ENCODE measurements at places on chromosomes 4 and X. TPM values are rescaled to one million over a fixed set of nuclear protein-coding genes. Genes with fewer than 3 reads are reported as not detected.

GRCh38 chr4:5995901-5996623 is 22.2 kb downstream of the C4orf50 start:
- no peak for DNase-seq

GRCh38 chrX:28625223-28625622 is 38.0 kb downstream of the IL1RAPL1 start:
- DNase-seq = no peak

- DNase-seq = no peak
Observed at GRCh38 chrX:44596277-44596676, 53.6 kb upstream of the FUNDC1 start.

GRCh38 chr4:130484826-130485225 is 1388.9 kb downstream of the C4orf33 start:
- DNase-seq = no peak

DNA sequence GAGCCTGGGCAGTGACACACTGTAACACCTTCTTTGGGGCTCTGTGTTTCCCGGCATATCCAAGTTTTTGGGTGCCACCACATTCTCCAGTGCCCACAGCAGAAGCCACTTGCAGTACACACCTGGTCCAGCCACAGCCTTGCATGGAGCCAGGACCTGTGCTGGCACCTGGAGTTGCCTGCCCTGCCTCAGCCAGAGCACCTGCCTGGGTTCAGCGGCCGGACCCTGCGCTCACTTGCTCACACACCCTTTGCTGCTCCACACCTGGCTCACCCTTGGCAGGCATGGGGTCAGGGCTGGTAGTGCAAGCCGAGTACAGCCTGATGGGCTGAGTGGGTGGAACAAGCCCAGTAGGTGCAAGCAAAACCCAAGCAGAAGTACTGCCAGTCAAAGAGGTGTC is 1511.1 kb downstream of the TECRL start:
- no peak for DNase-seq

DNA sequence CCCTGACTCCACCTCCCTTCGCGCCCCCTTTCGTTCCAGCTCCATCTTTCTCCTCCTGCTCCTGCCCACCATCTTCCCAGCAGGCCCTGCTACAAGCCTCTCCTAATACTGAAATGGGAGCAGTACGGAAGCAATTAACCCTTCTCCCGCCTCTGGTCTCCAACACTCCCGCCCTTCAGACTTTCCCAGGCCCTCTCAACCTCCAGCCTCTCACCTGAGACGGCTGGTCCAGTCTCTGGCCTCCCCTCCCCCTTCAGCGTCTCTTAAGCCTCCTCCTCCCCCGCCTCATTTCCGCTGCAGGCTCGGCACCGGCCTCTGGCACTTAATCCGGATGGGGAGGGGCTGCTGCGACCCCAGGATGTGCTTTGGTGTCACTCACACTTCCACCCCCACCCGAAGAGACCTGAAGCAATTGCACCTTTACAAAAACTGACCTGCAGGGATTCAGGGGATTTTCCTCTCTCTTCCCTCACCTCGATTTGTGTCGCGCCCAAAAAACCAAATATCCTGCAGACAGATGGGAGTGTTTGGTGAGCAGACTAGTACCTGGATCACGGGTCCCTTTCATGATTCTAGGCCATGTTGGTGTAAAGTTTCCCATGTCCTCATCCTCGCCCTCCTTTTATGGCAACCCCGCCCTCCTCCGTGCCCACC is 657 bp downstream of the TCEAL8 start:
- DNase-seq = peak; percentile 43

DNA sequence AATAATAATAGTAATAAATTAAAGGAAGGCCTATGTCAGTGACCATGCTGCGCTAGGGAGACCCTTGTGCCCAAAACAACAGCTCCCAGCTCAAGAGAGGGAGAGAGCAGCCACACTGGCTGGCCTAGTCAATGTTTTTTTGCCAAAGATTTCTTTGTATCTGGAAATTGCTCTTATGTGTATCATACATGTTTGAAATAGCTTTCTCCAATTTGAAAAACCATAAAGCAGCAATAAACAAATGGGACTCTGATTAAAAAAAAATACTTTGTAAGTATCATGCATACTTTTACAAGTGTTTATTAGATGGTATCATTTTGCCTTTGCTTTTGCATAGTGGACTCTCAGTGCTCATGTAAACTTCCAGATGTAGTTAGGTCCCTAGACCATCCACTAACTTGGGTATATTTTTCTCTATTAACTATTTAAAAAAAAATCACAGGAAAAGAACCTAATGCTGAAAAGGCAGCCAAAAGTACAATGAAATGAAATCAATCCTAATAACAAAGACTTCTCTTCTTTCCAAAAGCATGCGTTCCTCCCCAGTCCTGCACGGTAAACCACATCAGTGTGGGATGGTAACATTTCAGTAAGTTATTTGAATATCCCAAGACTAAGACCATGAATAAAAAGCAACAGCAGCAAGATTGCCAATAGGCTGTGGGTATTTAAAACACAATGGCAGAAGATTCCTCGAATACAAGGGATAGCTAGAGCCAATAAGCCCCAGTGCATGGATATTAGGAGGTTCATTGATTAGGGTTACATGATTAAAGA is 117.6 kb downstream of the PALLD start:
- no peak for DNase-seq

- peak; percentile 70 for DNase-seq
Observed at GRCh38 chr4:7938609-7939376, 868 bp downstream of the AFAP1 start.

- DNase-seq = no peak
Observed at GRCh38 chr4:109419679-109420078, 13.9 kb upstream of the SEC24B start.

DNA sequence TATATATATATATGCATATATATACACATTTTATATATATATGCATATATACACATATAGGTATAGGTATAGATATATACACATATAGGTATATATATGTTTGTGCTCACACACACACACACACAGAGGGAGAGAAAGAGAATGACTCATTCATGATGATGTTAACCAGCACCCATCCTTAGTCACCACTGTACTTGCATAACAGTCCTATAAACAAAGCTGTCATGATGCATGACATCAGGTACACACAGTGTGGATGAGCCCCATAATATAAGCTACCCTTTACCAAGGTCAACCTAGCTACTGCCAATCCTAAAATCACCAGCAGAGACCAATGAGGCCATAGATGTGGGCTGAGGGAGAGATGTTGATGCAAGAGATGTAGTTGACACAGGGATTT is 1408.0 kb downstream of the RAPGEF2 start:
- DNase-seq = no peak

DNA sequence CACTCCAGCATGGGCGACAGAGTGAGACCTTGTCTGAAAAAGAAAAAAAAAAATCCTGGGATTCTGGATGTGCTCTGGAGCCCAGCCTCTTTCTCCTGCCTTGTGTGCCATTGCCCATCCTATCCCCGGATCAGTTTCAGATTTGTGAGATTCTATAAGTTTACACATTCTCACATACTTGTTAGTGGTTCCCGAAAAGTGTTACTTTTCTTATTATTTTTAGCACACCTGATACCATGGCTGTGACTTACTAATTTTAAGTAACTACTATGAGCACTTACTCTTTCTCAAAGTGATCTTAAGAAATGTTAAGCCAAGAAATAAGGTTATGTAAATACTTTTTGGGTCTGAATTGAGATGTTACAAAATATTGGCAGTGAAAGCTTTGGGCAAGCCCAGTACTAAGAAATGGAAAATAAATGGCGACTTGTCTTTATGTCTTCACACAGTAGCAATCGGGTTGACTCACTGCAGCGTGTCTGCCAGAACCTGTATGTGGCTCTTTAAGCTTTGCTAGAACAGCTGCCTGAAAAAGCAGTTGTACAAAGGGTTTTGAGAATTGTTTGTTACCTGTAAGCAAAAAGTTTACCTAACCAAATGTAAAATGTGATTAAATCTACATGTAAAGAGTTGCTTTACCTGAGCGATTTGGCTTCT is 118.7 kb downstream of the KLHL8 start:
- DNase-seq = peak; percentile 46

GRCh38 chrX:139949703-139950102 is 15.6 kb downstream of the CXorf66 start:
- DNase-seq = no peak

DNA sequence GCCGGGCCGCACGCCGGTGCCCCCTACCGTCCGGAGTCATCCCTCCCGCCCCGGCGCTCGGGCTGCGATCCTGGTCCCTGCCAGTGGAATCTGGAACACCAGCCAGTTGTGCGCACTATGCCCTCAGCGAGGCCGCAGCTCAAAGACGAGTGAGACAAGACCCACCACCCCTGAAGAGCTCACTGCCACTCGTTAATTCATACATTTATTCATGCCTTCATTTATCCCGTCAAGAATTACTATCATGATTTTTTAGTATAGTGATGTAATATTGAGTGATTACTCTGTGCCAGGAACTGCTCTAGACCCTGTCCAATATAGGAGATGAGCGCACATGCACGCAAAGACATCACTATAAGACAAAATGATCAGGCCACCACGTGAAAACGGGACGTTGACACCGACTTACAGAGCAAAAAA is 247 bp upstream of the PPA2 start:
- DNase-seq = peak; percentile 76

DNA sequence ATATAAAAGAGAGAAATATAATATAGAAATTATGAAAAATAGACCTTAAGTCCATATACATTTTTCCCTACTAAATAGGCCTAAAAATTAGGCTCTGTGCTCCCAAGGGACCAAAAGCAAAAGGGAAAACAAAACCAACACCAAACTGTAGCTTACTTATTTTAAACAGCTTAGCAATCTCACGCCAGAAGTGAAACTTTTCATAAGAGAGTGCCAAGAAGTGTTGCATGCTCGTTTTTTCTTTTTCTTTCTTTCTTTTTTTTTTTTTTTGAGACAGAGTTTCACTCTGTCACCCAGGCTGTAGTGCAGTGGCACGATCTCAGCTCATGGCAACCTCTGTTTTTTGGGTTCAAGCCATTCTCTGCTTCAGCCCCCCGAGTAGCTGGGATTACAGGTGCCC is 250.4 kb downstream of the TMA16 start:
- DNase-seq = no peak

- no peak for DNase-seq
Observed at GRCh38 chrX:43618366-43619205, 37.5 kb upstream of the MAOA start.

GRCh38 chr4:76955182-76955581 is 5.6 kb downstream of the SEPTIN11 start:
- DNase-seq = peak; percentile 93

SFRP2 gene
- 1.8 TPM for total RNA-seq

KLB gene
- total RNA-seq = not detected

ADAMTS3 gene
- 5.0 TPM for total RNA-seq

TLR7 gene
- total RNA-seq = not detected

TLR3 gene
- 3.3 TPM for total RNA-seq

RTL9 gene
- 1.5 TPM for total RNA-seq

LRAT gene
- 0.57 TPM for total RNA-seq

CLDN22 gene
- total RNA-seq = under 0.01 TPM

FREM3 gene
- total RNA-seq = not detected

SPACA5 gene
- not detected for total RNA-seq

MSX1 gene
- 4.3 TPM for total RNA-seq

AKAP4 gene
- under 0.01 TPM for total RNA-seq

Measured in fibroblast of the aortic adventitia (primary cell).